ENCODE measurements at places on chromosomes 4 and X.

DNA sequence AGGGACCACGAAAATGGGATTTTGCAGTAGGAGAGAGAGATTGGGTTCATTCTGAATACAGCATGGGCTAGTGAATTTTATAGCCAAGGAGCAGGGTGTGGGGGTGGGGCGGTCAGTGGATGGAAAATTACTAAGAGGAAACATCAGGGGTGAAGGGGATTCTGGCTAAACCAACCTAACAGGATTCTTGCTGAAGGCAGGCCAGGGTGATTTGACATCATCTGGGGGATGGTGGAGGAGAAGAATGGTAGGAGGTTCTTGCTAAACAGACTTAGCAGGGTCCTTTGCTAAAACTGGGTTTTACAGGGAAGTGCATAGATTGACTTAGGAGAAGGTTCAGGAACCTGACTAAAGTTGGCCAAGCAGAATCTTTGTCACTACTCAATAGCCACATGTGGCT lies 91.9 kb downstream of the DNAAF6 start:
- DNase-seq, result no peak
- H3K36me3 ChIP-seq, result no peaks in the 10 kb centered on the region
- no peaks in the 10 kb centered on the region for H3K4me1 ChIP-seq
- no peak overlapping the region for H3K4me3 ChIP-seq
- no peaks in the 10 kb centered on the region for H3K27me3 ChIP-seq
- no peak overlapping the region for H3K27ac ChIP-seq

GRCh38 chrX:36898301-36898700 lies 109.9 kb upstream of the FAM47C start:
- H3K36me3 ChIP-seq, result no peaks in the 10 kb centered on the region
- no peak for DNase-seq
- no peak overlapping the region for H3K4me3 ChIP-seq
- no peaks in the 10 kb centered on the region for H3K27me3 ChIP-seq

DNA sequence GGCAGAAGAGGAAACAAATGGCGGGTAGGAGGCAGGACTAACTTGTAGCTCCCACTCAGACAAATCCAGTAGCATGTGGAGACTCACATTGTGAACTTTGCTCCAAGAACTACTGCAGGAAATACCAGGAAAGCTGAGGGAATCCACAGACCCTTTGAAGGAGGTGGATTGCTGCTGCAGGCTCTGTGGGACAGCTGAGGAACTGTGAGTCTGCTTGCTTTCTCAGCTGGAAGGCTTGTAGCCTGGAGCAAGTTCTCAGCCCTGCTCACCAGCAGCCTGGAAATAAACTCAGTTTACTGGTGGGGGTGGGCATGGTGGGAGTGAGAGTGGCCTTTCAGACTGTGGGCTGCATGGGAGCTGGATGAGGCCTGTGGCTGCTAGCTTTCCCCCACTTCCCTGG lies 16.0 kb downstream of the RTL3 start:
- no peak overlapping the region for H3K27ac ChIP-seq
- H3K4me3 ChIP-seq, result peak overlapping the region; percentile 6
- H3K27me3 ChIP-seq, result no peaks in the 10 kb centered on the region
- no peaks in the 10 kb centered on the region for H3K36me3 ChIP-seq
- no peak for DNase-seq

GRCh38 chr4:144463236-144463635 lies 182.7 kb upstream of the HHIP start:
- H3K27ac ChIP-seq, result no peak overlapping the region
- no peaks in the 10 kb centered on the region for H3K4me1 ChIP-seq
- no peaks in the 10 kb centered on the region for H3K27me3 ChIP-seq
- no peak overlapping the region for H3K4me3 ChIP-seq

DNA sequence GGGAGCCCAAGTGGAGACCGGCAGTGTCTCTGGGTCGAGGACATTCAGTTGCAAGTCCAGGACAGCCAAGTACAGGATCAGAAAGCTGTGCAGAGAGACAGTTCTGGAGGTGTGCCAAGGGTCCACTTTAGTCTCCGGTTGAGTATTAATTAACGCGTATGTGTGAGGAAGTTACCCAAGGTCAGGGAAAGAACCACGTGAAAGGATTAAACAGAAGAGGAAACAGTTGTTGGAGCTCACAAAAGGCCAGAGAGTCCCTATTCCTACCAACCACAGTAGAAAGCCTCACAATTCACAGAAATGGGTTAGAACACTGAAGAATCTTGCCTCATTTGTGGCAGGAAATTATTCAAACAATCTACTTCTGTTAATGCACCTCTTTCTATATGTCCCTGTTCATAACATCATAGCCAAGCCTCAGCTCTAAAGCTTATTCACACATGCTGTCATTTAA lies 17.9 kb upstream of the NSUN7 start:
- no peak overlapping the region for H3K27ac ChIP-seq
- no peaks in the 10 kb centered on the region for H3K36me3 ChIP-seq
- no peak overlapping the region for H3K4me3 ChIP-seq
- peaks cover 17% of the 10 kb centered on the region for H3K4me1 ChIP-seq

- DNase-seq, result no peak
- no peaks in the 10 kb centered on the region for H3K4me1 ChIP-seq
- no peak overlapping the region for H3K27ac ChIP-seq
- no peaks in the 10 kb centered on the region for H3K36me3 ChIP-seq
- no peak overlapping the region for H3K4me3 ChIP-seq
Observed at GRCh38 chrX:7117587-7117986, 29.9 kb upstream of the STS start.

DNA sequence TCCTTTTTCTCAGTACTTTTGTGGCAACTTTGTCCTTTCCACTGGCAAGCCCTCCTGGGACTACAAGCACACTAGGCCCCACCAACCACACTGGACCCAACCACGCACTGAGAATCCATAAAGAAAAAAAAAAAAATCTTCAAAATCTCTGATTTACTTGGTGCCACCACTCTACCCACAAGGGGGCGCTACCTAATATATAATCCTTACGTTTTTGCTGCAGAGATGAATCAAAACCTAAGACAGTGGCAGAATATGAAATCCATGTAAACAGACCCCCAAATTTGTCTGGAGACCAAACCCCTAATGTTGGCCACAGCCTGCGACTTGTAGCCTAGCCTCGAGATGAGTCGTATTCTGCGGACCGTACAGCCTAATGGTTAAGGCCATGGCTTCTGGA lies 63.5 kb upstream of the ARHGAP36 start:
- DNase-seq, result peak; percentile 32
- H3K36me3 ChIP-seq, result no peaks in the 10 kb centered on the region
- H3K4me1 ChIP-seq, result no peaks in the 10 kb centered on the region
- no peak overlapping the region for H3K27ac ChIP-seq
- H3K27me3 ChIP-seq, result no peaks in the 10 kb centered on the region
